Right ventricle myocardium superior (tissue), 1 donor: ENCODE measurements at places on chromosomes 2 and 18.

DNA sequence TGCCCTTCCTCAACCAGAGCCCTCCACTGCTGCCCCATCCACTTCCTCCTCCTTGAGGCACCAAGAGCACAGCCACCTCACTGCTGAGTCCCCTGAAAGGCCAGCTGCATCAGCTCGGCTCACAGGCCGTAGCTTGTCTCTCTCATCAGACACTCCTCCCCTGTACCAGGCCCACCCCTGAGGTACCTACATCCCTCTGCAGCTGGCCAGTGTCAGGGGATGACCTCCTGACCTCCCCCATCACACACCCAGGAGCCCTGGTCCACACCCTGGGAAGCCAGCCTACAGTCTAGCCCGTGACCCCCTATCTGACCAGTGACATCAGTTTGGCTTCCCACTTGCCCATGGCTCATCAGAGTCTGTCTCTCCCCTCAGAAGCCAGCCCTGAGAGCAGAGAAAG lies 205.6 kb downstream of the TNS1 start:
- peak; percentile 45 for DNase-seq

GRCh38 chr2:240187989-240188590 lies 47.6 kb upstream of the OTOS start:
- no peak for DNase-seq

DNA sequence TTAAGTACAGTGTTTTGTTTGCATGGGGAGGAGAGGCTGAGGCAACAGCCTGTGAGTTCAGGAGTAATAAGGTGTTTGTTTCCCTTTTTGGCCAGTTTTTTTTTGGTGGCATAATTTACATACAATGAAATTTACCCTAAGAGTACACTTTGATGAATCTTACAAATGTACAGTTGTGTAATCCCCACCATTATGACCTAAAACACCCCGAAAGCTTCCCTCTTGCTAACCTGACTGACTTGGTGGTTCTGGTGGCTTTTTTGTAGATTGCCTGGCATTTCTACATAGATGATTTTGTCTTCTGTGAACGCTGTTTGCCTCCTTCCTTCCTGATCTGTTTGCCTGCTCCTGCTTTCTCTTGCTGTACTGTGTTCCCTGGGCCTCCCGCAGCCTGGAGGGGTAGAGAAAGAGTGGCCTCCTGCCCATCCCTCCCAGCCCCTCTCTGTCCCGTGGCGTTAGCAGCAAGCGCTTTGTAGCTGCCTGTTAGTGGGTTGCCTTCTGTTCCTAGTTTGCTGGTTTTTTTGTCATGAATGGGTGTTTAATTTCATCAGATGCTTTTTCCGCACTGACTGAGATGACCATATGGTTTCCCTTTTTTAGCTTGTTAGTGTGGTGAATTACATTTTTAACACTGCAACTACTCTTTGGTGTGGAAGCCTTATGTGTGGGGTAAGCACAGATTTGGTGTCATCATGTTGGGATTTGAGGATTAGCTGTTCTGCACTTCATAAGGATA lies 32.1 kb downstream of the ASAP2 start:
- no peak for DNase-seq

GRCh38 chr2:21256006-21256405 lies 132.2 kb downstream of the TDRD15 start:
- no peak for DNase-seq

DNA sequence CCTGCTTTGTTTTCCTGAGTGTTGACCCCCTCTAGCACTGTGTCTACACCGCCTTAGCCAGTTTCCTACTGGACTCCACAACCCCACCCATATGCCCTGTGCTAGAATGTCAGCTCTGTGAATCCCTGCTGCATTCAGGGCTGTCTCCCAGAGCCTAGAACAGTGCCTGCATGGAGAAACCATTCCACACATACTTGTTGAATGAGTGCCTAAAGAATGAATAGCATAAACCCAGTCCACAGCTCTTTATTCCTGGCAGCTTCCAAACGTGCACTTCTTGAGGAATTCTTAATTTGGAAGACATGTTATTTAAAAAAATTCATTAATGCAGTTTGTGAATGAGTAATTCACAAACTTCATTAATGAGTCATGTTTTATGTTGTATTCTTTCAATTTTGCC lies 6.5 kb upstream of the NAPG start:
- DNase-seq, result no peak

DNA sequence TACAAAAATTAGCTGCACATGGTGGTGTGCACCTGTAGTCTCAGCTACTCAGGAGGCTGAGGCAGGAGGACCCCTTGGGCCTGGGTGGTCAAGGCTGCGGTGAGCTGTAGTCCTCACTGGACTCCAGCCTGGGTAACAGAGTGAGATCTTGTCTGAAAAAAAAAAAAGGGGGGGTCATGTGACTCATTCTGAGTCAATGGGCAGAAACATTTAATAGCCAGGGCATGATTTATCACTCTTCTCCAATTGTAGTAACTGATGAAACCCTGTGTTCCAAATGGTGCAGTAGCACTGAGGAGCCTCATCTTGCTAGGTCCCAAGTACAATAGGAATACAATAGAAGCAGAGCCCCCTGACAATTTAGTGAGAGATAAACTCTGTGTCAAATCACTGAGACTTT lies 78.9 kb upstream of the CCDC68 start:
- no peak for DNase-seq

DNA sequence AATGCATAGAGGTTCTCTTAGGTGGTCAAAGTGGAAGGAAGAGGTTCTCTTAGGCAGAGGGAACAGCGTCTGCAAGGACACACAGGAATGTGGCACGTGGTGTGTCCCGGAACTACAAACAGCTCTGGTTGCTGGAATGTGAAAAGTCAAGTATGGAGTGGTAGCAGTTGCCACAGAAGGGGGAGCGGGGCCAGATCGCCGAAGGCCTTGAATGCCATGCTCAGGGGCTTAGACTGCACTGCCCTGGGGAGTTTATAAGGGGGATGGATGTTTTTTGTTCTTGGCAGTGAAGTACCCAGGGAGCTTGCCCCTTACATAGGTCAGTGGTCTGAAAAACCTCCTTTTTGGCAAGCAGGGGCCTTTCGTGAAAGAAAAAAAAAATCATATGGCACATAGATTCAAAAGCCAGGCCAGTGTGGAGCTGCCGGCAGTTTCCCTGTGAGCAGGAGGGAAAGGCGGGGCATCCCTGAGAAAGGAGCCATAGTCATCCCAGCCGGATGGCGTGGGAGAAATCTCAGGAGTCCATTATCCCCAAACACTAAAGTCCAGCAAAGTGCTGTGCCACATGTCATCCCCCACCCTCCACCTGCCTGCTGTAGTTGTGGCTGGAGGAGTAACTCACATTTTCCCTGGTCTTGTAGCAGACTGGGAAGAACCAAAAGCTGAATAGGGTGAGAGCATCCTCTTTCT lies 45.4 kb downstream of the GORASP2 start:
- no peak for DNase-seq

- no peak for DNase-seq
These were observed 29.5 kb downstream of the METTL8 start for GRCh38 chr2:171404261-171404660.

DNA sequence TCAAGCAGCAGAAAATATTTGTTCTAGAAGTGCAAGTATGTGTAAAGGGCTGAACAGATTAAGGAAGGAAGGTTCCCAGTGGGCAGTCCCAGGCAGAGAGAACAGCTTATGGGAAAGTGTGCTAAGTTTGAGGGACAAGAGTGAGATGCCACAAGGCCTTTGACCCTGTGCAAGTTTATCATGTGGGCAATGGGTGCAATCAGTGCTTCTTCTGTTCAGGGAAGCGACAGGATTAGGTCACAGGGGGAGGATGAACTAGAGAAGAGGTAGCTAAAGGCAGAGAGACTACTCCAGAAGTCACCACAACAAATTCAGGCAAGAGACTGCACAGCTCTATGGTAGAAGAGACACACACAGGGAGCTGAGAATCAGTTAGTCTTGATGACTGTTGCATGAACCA lies 44.3 kb downstream of the LPIN2 start:
- no peak for DNase-seq

- no peak for DNase-seq
These were observed 48.2 kb upstream of the KDM3A start for GRCh38 chr2:86392873-86393518.

DNA sequence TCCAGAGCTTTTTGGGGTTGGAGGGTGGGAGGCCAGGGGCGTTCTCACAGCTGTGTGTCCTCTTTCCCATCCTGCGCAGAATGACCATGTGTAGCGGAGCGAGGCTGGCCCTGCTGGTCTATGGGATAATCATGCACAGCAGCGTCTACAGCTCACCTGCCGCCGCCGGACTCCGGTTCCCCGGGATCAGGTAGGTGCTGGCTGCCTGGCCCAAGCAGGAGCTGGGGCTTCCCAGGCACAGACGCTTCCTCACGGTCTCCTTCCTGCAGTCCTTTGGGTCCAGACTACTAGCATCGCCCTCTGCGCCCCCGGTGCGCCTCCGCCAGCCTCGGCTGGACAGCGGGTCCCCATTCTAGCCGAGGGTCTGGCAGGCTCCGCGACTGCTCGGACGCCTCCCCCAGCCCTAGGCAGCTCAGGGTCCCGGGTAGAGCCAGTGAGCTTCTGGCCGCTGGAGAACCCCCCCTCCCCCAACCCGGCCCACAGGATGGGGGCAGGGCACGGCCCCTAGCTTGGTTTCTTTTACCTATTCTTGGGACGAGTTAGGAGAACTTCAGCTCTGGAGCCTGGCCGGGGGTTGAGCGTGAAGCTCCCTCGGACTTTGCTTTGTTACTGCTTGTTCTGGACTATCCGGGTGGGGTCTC lies 756 bp downstream of the ADCYAP1 start:
- no peak for DNase-seq

- DNase-seq, result no peak
These were observed 25.3 kb downstream of the NABP1 start for GRCh38 chr2:191703079-191703725.
